ENCODE measurements at places on chromosomes 7 and 10. TPM values are rescaled to one million over a fixed set of nuclear protein-coding genes. Genes with fewer than 3 reads are reported as not detected.

- DNase-seq: peak; percentile 66
Measured at GRCh38 chr7:135160098-135160857, 10.2 kb downstream of the CYREN start.

PLEKHS1 gene
- not detected for total RNA-seq

DNA sequence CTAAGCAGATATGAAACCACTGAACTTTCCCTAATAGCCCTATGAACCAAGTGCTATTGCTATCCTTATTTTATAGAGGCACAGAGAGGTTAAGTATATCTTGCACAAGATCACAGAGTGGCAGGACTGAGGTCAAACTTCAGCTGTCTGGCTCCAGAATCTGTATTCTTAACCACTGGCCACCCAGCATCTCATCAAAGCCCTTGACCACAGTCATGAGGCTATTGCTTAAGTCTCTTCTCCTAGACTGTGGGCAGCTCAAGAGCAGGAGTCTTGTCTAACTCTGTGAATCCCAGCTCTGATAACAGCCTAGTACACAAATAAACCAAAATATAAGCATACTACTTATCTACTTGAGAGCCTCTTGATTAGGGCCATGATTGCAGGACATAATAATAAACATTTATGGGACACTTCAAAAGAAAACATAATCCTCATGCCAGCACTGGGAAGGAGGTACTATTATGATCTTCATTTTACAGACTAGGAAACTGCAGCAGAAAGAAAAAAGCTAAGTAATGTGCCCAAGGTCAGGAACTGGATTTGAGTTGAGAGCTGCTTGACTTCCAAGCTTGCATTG, 22.4 kb upstream of the SMC3 start:
- no peak for DNase-seq

DNA sequence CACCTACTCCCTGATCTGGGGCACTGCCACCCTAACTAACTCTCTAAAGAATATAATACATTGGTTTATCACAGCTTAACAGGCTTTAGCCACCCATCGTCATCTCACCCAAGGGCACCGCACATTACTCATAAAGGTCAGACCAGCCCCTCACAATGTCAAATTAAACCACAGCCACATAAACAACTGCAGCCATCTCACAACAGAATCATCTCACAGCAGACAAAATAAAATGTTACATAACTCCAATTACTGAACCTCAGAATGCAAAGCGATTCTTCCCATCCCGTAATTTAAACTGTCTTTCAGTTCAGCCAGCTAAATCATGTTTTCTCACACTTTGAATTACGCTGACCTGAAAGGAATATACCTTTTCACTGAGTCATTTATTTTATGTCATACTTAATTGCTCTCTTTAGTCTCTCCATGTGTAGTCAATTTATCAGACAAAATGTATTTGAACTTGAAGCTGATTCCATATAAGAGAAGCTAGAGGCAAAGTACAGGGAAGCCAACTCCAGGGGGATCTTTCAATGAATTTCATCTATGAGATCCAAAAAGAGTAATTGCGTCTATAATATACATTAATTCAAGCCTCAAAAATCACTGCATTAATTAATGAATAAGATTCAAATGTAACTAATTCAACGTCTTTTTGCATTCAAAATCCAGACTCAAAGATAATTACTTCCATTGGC, 96.9 kb upstream of the NEBL start:
- no peak for DNase-seq

DNA sequence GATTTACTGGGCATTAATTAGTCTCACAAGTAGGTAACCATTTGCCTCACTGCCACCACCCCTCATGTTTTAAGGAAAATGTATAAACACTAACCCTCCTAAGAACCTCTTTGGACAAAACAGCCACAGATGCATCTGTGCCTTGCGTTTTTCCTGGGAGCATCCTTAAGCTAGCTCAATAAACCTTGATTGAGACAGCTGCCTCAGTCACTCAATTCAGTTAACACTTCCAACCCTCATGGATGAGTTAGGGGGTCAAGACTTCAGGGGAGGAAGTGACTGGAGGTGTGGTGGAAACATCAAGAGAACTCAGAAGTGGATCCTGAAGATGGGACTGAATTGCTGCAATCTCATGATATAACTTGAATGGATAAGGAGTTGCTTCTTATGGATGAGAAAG, 31.5 kb downstream of the CUL2 start:
- DNase-seq: no peak
